Fibroblast of the conjunctiva (primary cell): ENCODE measurements at places on chromosomes 4 and X.

- DNase-seq, result no peak
Observed at GRCh38 chrX:150052226-150052625, 113.9 kb upstream of the EOLA2 start.

GRCh38 chr4:94621491-94622080, 136.2 kb upstream of the BMPR1B start:
- peak; percentile 39 for DNase-seq

DNA sequence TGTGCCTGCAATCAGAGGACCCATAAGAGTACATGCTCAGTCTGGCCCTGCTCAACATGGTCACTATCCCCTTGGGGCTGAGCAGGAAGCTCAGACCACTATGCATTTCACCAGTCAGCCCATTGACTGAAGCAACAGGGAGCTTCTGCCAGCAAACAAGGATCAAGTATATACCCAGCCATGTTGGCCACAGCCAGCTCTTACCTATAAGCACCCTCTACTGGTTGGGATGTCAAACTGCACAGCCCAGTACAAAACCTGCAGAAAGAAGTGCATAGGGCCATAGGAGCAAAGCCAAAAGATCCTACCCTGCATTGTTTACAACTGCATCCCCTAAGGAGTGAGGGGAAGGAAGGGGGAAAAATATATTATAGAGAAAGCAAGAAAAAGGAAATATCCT, 214.4 kb upstream of the CPEB2 start:
- no peak for DNase-seq

DNA sequence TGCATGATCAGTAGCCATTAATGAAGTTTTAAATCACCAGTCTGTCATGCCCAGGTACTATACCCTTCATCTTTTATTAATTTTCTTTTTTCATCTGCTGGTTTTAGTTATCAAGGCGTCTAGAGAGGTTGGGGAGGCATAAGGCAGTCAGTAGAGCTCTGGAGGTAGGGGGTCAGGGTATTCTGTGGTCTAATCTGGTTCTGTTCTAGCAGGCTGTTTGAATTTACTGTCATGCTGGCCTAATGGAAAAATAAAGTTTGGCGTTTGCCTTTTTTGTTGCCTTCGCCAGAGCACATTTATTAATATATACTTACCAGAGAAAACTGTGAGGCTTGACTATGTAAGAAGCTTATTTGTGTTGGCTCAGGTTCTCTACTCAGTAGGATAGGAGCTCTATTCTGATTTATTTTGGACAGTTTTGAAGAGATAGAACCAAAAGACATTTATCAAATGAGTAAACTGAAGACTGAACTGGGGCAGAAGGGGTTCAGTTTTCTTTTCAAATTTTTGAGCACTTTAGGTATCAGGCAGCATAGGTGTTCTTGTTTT, 46.9 kb downstream of the TMEM131L start:
- DNase-seq, result no peak

DNA sequence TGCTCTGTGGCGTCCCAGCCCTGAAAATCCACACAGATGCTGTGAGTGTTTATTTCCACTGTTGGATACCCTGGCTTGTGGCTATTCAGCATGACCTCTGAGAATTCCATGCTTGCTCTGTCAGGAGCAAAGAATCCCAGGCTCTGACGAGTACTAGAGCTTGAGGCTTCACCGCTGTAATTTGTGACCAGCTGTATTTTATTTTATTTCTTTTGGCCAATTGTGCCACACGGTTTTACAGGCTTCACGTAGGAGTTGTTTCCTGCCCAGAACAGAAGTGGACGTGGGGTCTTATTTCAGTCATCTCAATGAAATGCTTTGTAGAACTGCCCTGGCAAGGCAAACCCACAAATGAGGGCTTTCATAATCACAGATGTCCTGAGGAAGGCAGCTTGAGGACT, 69.4 kb upstream of the CLDN34 start:
- DNase-seq, result no peak

- no peak for DNase-seq
Observed at GRCh38 chrX:40074080-40074958, 23.4 kb downstream of the BCOR start.

DNA sequence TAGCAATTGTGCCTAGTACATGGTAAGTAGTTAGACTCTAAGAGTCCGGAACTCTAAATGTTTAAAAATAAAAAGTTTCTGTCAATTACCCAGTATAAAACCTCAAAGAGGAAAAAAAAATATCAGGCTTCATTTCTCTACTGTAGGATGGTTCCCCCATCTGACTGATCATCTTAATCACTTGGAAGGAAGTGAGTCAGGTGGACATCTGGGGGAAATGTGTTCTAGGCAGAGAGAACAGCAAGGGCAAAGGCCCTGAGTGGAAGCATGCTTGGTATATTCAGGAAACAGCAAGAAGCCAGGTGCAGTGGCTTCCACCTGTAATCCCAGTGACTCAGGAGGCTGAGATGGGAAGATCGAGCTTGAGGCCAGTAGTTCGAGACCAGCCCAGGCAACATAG, 2.9 kb upstream of the EIF1AX start:
- DNase-seq, result no peak

DNA sequence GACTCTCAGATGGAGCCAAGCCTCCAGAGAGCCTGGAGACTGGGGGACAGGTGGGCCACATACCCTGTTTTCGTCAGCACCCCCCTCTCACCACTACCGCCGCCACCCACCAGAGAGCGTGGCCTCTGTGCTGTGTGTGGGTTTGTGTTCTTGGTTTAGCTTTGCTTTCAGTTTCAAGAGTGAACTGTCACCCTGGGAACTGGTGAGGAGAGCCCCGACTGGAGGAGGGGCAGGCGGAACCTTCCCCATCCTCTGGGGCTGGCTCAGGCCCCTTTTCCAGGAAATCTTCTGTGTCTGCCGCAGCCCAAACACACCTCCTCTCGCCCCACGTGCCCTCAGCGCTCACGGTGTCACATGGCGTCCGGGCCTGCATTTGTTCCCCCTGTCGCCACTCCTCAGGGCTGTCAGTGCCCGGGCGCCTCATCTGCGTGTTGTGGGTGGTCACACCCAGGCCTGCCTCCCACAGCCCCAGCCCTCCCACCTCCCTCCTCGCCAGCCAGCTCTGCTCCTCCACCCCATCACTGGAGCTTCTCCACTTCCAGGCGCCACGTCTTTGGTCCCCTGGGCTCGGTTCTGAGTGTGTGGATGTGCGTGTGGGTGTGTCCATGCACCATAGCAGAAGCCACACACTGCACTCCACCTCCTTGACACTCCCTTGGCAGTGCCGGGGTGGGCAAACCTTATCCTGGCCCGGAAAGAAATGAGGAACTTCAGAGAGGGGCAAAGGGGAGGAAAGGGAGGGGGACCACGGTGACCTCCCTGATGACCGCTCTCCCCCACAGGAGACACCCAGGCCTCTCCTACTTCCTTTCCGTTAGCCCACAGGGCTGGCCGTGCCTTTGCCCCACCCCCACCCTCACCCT, 27.8 kb downstream of the ELF4 start:
- no peak for DNase-seq

GRCh38 chr4:38930204-38930603, 62.6 kb downstream of the FAM114A1 start:
- no peak for DNase-seq

DNA sequence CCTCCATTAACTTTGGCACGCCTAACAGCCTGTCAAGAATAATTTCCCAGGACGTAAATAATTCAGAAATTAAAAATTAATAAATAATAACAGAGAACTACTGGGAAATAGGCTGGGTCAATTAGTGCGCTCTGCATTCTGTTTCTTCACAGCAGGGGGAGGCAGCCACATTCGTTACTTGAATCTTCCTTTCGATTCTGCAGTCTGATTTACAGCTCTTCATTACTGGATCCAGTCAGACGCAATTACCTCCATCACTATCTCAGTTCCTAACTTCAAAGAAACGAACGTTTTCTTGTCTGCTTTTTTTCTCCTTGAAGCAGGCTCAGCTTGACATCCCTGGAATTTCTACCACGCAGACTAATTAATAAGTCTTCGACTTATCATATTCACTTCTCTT, 9.0 kb upstream of the RPL34 start:
- no peak for DNase-seq

GRCh38 chr4:86452422-86452891, 92.6 kb upstream of the MAPK10 start:
- no peak for DNase-seq

DNA sequence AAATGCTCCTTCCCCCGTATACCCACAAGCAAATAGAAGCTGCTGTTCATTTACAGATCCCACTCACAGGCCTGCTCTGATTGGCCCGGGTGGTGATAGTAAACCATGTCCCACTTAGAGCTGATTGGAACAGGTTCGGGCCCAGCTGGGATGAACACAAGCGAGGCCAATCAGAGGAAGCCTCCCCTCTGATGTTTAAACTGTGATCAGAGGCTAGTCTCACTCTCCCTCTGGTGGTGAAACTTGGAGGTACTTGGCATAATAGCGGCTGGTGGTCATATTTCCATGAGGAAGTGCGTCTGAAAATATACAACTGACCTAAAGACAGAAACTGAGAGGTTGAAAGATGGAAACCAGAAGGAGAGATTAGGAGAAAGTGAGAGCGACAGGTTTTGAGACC, 51.5 kb upstream of the TRPC3 start:
- no peak for DNase-seq

GRCh38 chr4:6591313-6591712, 16.3 kb downstream of the MAN2B2 start:
- DNase-seq, result no peak

- DNase-seq, result no peak
Observed at GRCh38 chr4:101777431-101777830, 13.1 kb upstream of the BANK1 start.

DNA sequence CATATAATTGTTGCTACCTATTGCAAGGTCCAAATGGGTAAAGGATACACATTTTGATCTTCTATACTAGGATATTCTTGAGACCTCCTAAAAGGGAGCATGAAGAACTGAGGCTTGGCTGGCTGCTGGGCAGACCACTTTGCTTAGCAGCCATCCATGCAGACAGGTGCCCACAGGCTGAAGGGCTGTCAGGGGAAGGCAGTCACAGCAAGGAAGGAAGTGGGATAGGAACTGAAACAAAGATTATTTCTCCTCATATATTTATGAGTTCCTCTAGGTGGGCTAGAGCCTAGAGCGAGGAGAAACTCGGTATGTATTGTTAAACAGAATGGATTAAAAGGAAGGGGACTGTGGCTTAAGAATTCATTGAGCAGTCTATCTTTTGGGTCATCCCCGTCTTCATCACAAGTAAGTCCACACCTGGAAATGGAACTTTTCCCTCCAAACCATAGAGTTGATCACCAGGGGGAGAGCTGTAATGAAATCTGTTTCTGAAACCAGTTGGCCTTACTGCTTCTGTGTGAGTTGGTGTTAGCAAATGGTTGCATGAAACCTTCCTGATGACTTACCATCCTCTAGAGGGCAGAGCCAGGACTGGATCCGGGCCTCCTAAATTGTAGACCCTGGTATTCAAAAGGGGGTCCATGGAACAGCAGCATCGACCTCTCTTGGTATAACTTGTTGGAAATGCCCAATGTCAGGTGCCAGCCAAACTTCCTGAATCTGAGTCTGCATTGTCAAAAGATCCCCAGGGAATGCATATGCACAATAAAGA, 42.3 kb downstream of the AFF2 start:
- no peak for DNase-seq

DNA sequence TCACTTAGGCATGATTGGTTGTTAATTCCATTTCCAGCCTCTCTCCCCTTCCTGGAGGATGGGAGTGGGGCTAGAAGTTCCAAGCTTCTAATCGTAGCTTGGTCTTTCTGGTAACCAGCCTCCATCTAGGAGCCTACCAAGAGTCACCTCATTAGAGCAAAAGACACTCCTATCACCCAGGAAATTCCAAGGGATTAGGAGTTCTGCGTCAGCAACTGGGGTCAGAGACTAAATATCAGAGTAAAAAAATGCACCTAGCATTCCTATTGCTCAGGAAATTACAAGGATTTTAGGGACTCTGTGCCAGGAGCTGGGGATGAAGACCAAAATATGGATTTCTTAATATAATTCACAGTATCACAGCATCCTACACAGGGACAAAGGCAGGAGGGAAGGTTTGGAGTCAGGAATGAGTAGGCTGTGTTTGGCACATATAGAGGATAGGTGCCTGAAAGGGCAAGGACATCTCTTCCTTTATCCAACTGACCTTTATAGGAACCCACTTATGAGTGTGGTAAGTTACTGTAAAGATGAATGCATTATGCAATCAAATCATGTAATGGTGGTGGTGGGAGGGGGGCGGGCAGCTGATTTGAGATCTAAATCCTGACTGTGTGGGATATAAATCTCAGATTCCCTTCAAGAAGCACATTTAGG, 30.5 kb upstream of the LIMCH1 start:
- no peak for DNase-seq

GRCh38 chr4:5801696-5802095, 90.7 kb downstream of the EVC start:
- DNase-seq, result no peak

DNA sequence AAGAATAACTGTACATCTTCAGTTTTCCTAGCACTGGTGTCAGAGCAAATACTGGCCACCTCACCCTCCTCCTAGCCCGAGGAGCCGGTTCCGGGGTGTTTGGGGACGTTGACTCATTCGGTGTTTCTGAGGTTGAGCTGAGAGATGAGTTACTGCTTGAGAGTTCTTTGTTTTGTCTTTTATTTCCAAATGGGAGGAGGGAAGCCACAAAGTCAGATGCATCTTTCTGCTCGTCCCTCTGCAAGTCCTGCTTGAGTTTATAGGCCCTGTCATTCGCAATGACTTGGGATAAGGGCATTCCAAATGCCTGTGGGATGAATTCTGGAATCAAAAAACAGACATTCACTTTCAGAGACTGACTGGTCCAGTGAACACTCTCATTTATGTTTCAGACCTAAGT, 77.5 kb downstream of the HCCS start:
- no peak for DNase-seq

DNA sequence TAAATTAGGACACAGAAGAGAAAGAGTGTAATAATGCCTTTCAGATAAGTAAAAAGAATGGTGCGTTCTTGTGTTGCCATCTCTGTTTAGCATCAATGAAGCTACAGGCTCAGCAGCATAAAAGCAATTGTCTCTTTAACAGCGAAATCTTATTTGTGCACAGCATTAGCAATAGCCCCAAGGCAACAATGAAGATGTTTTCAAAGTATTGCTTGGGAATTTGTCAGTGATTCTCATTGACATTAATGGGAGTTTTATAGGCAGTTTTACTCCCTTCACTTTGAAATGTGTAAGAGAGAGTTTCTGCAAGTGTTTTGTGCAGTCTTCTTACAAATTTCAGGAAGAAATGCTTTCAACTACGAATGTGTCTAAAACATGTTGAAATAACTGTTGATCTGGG, 633.0 kb downstream of the TLL1 start:
- no peak for DNase-seq

- DNase-seq, result peak; percentile 5
Observed at GRCh38 chr4:136392576-136392975, 1139.7 kb downstream of the PCDH18 start.

GRCh38 chrX:56786889-56787733, 58.1 kb downstream of the NBDY start:
- no peak for DNase-seq

- no peak for DNase-seq
Observed at GRCh38 chrX:138073626-138074025, 507.7 kb downstream of the ZIC3 start.
